Cerebellar nuclear complex (tissue), 1 donor: ENCODE measurements at places on chromosomes 13 and 19.

DNA sequence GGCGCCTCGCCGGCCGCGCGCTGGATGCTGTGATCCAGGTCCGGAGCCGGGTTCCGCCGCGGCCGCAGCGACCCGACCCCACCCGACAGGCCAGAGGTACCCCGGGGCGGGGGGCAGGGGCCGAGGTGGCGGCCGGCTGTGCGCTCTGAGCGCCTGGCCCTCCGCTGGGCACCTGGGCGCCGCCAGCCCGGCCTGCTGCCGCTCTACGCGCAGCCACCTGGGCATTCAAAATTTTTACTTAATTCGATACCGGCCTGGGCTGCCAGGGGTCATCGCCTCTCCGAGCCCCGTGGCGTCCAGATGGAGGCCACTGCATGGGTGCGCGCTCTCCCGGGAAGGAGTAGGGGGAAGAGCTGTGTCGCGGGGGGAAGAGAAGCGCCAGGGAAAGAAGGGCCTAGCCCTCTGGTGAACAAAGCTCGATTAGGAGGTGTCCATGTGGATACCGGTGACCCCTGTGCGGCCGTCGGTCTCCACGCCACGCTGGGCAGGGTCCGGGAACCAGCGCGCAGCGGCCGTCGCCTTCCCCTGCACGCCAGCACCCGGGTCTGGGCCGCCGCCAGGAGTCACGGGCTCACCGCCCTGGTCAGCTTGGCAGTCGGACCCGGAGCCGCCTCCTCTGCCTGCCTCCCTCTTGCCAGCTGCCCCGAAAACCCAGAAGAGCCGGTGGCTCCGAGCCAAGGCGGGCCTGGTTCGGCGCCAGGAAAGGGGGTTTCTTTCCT is 666 bp downstream of the BIVM start:
- no peak for DNase-seq

DNA sequence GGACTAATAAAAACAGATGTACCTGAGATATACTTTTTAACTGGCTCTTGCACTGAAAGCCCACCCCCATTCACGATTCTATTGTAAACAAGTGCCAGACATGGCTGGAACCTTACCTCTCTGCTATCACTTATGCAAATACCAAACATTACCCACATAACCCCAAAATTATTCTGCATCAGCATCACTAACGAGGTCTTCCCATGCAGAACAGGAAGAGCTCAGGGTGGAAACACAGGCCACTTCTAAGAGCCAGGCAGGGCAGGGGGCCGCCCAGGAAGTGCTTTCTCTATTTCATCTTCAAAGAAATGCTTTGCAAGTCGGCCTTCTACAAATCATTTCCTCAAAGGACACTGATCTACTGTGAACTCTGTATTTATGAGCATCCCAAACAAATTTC is 7.3 kb downstream of the IRS2 start:
- DNase-seq = no peak

- peak; percentile 29 for DNase-seq
These were observed 26.5 kb downstream of the SH3GL1 start for GRCh38 chr19:4373601-4374497.

GRCh38 chr19:48954595-48955307 is at the start of gene BAX:
TSS of gene BAX (plus strand) at chr19:48954875. CDS start at chr19:48954929, 54 bp downstream.
- DNase-seq = peak; percentile 59

DNA sequence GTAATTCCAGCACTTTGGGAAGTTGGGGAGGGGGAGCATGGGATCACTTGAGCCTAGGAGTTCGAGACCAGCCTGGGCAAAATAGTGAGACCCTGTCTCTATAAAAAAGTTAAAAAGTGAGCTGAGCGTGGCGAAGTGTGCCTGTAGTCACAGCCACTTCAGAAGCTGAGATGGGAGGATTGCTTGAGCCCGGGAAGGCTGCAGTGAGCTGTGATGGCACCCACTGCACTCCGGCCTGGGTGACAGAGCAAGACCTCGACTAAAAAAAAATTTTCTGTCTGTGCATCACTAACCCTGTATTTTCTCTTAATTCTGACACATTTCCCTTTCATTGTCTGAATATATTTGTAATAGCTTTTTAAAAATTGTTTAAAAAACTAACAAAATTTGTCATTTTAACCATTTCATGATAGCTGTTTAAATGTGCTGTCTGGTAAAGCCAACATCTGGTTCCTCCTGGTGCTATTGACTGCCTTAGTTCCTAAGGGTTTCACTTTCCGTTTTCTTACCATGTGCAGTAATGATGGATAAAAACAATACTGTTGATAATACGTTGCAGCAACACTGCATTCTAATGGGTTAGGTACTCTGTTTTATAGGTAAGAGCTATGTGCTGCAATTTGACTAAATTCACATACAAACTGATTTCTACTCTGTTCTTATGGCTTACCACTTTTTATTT is 29.7 kb downstream of the LATS2 start:
- no peak for DNase-seq
